ENCODE measurements at places on chromosomes 5 and 9.

- DNase-seq: no peak
These were observed 54.1 kb upstream of the RPS23 start for GRCh38 chr5:82332064-82332855.

DNA sequence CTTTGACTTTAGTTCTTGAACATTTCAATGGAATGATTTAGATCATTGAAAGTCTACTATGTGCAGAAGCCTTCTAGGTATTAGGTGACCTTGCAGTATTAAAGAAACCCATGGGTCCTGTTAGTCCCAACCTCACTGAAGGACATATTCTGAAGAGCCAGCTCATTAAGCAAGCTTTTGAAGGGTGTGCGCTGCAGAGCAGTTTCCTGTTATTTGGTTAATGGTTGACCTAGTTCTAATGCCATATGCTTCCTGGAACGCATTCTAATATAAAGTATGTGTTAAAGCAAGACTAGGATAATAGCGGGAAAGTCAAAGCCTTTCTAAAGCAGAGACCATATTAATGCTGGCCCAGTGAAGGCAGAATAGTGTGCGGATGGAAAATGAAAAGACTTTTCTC, 20.1 kb downstream of the ZNF462 start:
- DNase-seq: no peak

GRCh38 chr5:143350751-143351602, 52.5 kb downstream of the NR3C1 start:
- no peak for DNase-seq

- no peak for DNase-seq
These were observed 32.2 kb downstream of the NSA2 start for GRCh38 chr5:74798977-74799911.

DNA sequence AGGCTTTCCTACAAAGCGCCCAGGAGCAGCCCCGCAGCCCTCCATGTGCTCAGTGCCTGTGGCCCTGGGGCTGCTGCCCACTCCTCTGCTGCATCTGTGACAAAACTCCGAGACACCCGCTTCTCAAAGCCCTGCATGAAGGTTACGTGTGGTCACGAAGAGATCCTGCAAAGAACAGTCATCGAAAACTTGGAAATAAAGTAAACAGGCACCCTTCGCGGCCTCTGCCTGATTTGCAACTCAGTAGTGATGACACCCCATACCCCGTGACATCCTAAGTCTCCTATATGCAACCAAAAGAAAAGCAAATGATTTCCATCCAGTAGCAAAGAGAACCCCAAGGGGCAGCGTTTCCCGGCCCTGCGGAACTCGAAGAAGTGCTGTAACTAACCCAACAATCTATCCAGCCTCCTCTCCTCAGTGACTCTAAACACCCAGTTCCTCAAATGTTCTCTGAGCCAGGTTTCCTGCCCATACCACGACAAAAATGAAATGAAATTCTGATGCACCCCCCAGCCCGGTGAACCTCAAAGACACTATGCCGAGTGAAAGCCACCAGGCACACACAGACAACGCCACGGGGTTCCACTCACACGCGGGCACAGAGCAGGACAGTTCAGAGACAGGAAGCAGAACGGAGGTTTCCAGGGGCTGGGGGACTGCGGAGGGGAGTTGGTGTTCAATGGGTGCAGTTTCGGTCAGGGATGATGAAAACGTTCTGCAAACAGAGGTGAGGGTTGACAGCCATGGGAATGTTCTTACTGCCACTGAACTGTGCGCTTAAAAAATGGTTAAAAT, 19.0 kb downstream of the NACC2 start:
- no peak for DNase-seq

- DNase-seq: no peak
These were observed 37.6 kb upstream of the STX17 start for GRCh38 chr9:99868845-99869244.

DNA sequence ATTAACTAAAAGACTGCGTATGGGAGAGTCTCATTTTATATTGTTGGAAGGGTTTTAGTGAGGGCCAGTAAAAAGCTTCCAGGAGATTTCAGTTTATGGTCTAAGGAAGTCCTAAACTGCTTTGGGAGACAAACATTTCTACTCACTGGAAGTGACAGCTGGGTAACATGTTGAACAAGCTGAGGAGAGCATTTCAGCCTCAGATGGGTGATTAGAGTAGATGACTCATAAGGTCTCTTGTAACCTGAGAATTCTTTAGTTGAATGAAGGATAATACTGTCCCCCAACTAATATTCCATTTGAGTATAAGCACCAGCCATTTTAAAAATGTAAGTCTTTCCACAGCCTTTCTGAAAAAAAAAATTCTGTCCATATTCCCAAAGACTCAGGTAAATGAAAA, 218.0 kb upstream of the C9orf72 start:
- DNase-seq: no peak

- DNase-seq: no peak
These were observed 281.6 kb downstream of the PTPRD start for GRCh38 chr9:10331157-10331556.

DNA sequence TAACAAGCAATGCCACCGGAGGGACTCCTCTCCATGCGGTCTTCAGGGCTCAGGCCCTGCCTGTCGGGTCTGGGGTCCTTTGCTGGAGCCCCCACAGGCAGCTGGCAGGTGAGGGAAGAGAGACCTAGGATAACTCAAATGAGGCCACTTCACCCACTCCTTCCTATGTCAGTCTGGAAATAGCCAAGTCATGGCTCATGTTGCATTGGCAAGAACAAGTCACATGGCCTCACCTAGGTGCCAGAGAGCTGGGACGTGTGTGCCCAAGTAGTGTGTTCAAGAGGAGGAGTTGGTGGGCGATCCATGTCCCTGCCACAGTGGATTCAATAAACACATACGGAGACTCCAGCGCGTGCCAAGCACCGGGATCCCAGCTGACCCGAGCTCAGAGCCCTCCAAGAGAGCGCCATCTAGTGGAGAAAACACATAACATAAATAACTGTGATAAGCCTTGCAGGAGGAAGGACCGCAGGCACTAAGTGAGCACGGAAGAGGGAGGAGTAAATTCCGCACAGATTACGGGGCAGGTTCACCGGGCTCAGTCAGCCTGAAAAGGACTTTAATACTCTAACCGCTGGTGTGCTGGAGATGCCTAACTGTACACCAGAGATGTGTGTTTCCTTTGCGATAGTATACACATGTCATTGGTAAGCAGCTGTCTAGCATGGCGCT, 580.8 kb downstream of the CCDC171 start:
- no peak for DNase-seq

DNA sequence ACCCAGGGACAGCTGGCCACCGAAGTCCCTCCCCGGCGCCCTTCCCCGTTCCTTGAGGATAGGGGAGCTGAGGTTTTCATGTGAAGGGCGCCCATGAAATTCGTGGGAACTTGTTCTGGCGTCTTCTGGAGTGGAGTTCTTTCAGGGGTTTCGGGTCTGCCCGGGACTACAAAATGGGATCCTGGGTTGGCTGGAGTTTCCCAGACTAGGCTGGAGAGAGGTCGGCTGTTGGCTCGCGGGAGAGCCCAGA, 3.6 kb upstream of the RGMB start:
- no peak for DNase-seq

GRCh38 chr9:73536403-73536802, 384.7 kb downstream of the ANXA1 start:
- no peak for DNase-seq

DNA sequence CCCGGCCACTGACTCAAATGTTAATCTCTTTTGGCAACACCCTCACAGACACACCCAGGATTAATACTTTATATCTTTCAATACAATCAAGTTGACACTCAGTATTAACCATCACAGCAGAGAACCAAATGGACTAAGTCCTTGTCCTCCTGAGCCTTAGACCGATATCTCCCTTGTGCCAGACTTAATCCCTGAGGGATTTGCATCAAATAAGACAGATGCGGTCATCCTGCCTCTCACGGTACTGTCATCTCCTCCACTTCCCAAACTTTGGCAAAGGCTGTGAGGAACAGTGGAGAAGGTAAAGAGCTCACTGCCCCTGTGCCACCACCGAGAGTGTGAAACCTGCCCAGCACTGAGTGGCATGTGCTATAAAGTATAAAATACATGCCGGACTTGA, 6.5 kb upstream of the PRRC2B start:
- no peak for DNase-seq

- DNase-seq: no peak
These were observed 26.4 kb upstream of the TOMM5 start for GRCh38 chr9:37618817-37619216.

- no peak for DNase-seq
These were observed 133.5 kb downstream of the FAM114A2 start for GRCh38 chr5:153905219-153905618.

DNA sequence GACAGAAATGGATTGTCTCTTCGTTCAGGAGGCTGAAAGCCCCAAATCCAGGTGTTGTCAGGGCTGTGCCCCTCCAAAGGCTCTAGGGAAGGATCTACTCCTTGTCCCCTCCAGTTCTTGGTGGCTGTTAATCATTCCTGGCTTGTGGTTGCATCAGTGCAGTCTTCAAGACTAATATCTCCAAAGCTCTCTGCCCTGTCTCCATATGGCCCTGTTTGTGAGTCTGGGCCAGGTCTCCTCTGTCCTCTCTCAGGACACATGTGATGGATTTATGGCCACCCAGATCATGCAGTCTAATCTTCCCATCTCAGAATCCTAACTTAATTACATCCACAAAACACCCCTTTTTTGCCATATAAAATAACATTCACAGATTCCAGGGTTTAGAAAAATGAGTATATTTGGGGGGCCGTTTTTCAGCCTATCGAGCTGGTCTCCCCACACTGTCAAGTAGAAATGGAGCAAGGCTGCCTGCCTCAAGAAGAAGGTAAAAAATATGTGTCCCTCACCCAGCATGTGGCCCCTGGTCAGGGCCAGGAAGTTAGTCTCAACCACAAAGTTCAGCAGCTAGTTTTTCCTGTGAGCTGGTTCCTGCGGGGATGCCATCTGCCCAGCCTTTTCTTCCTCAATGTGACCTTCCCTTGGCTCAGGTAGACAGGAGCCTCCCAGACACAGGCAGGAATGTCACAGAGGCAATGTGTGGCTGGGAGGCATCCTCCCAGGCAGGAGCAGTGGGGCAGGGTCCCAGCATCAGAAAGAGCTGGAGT, 509.4 kb downstream of the IRX1 start:
- no peak for DNase-seq

- peak; percentile 50 for DNase-seq
These were observed 55.7 kb downstream of the TSSK1B start for GRCh38 chr5:113378959-113379541.

DNA sequence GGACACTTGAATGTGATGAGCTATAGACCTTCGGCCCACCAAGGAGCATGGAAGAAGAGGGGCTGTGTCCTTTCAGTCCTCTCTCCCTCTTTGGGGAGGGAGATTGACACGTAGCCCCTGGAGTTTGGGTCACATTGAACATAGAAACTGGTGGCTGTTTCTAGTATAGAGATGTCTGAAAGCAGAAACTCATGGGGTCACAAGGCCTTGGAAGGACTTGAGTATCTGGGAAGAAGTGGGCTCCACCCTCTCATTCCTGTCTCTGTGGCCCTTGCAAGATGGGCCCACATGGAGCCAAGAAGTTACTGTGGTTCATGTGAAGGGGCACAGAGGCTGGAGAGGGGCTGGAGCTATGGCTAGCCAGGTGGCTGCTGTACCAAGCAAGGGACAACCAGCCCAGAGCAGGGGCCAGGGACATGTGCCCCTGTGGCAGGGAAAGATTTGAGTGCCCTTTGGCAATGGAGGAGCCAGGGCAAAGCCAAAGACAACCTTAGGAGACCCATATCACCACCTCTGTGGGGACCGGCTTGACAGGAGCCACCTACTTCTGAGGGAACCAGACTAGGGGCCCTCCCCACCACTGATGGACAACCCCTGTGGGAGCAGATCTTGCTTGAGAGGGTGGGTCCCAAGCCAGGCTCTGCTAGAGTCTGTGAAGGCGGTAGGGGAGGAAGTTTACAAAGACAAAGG, 12.8 kb upstream of the ANGPTL2 start:
- no peak for DNase-seq

- DNase-seq: no peak
These were observed 162.2 kb downstream of the DAB2IP start for GRCh38 chr9:121813519-121814210.

GRCh38 chr9:126523611-126524111, 90.1 kb upstream of the LMX1B start:
- no peak for DNase-seq

- DNase-seq: no peak
These were observed 316.6 kb downstream of the TLE1 start for GRCh38 chr9:81372628-81373191.

DNA sequence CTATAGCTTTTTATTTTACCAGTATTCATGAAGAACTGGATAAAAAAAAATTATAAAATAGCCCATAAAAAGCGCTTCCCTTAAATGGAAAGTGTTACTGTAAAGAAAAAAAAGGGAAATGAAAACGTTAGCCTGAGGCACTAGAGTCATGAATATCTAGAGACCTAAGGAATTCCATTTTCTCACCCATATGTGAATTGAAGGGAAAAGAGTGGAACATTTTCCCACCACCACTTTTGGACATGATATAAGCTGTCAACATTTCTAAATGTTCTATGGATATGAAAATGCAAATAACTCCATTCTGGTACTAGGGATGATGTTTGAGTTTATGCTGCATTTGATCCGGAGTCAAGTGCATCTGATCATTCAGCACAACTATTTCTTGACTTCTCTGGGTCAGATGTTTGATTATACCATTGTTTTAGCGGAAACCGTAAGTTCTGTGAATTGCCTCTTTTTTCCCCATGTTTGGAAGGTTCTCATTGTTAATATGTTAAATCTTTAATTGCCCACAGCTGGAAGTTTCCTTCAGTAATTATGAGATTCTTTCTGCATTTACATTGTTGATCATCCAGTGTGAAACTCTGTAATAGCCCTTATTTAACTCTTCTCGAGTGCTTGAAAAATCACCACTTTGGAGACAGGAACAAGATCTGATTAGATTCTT, 467.4 kb upstream of the SEMA6A start:
- no peak for DNase-seq

DNA sequence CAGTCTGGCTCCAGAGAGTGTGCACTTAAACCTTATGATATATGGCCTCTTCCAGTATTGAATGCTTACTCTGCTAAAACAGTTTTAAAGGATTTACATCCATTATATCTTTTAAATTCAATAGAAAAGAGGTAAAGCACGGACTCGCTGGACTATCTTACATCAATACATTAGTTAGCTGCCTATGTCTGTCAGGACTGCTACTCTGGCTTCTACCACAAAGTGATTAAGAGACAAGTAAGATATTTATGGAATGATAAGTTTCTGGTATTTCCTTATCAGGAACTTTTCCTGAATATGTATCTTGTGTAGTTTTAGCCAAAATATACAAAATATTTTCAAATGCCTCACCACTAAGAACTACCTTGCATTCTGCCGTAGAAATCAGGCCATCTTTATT, 295.1 kb downstream of the ISL1 start:
- DNase-seq: no peak

- no peak for DNase-seq
These were observed 268.2 kb downstream of the SH3GL2 start for GRCh38 chr9:17846948-17847655.

DNA sequence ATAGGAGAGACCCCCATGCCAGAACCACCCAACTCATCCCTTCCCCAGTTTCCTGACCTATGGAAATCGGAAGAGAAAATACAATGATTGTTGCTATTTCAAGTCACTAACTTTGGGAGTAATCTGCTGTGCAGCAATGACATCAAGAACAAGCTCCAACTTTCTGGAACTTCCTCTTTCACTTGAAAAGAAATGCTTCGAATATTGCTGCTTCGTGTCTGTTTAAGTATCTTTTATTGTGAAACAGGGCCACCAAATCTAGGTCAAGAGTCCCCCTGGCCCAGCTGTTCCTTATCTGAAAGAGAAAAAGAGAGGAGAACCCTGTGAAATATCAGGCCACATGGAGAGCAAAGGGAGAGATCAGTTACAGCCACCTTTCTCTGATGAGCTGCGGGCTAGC, 59.4 kb upstream of the DNAH5 start:
- DNase-seq: no peak

Data from stimulated activated CD4-positive, alpha-beta T cell treated with anti-CD3 and anti-CD28 coated beads, Interleukin-12 subunit alpha, Interleukin-12 subunit beta, amount 100 ng/mL, for 48 hours (primary cell).